ENCODE measurements at places on chromosomes 2 and 18.

GRCh38 chr2:8671802-8672201 is 10.1 kb upstream of the ID2 start:
- no peak for DNase-seq

- DNase-seq, result no peak
Observed at GRCh38 chr2:232473467-232473890, 14.2 kb downstream of the ECEL1 start.

DNA sequence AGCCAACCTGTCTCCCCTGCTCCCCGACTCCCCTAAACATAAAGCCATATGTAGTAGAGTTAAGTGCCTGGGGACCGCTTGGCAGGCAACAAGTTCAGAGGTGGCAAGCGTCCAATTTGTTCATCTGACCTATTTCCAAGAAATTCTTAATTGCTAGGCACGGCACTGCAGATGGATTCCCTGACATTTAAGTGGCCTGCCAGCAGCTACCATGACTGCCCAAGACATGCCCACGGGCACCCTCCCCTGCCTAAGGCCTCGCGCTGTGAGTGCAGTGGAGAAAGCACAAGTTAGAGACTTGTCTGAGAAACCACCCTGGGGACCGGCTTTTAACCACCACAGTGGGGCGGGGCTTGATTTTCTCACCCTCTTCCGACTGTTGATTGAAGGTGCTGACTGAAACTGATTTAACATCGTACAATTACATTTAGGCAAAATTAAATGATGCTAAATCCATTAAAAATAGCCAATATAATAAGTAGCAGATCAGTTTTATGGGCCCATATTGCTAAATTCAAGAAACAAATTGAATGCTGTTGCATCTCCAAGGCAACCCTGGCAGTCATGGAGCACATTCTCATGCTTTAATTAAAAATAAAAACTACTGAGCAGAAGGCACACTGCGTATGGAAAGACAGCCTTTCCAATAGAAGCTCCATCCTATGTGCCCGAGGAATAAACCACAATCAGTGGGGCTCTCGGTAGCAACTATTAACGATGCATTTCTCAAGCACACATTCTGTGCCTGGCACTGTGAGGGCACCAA is 163.6 kb upstream of the ACAA2 start:
- DNase-seq, result no peak

- no peak for DNase-seq
Observed at GRCh38 chr2:24375349-24376087, 15.2 kb upstream of the ITSN2 start.

DNA sequence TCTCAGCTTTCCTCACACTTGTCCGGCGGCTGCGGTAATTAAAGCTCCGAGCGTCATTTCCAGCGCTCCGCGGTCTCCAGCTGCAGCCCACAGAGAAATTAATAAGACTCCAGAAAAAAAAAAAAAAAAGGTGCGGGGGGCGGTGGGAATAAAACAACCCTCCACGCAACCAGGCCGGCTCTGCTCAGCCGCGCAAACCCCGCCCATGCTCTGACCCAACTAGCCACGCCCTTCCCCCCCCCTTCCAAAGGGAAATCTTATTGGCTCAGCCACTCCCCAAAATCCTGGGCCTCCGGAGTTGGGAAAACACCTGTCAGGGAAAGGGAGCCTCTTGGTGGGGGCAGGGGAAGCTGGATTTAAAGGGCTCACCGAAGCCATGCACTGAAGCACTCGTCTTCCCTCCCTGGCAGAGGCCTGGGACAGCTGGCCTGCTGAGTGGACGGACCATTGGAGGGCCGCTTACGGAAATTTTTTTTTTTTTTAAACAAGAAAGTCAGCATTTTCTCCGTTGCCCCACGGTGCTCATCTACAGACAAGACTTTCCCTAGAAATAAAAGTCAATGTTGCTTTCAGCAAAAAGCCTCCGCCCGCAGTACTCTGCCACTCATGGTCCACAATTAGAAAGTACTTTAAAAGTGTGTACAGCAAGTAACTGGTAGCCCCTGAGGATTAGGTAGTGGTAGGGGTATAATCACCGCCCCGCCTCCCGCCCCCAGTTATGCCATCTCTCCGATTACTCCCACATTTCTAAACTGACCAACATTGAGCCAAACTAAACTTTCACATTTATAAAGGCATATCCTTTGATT is 674 bp upstream of the ERBB4 start:
- no peak for DNase-seq

GRCh38 chr2:20177556-20178248 is 47.2 kb downstream of the SDC1 start:
- no peak for DNase-seq

GRCh38 chr18:31977270-31977872 is 34.4 kb upstream of the TRAPPC8 start:
- DNase-seq, result no peak

DNA sequence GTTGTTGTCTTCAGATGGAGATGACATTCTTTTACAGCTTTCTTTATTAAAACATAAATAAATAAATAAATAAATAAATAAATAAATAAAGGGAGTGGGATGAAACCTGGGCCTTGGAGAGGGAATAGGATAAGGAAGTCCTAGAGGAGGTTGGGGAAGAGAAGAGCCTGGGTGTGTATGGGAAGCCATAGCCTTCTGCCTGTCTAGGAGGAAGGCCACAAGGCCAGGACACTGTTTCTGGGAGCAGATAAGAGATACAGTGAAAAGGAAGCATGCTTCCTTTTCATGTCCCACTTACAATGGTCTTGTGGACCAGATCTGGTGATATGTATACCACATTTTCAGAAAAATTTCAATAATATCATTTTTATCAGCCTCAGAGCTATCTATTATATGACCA is 6.1 kb upstream of the TDRD15 start:
- DNase-seq, result no peak

DNA sequence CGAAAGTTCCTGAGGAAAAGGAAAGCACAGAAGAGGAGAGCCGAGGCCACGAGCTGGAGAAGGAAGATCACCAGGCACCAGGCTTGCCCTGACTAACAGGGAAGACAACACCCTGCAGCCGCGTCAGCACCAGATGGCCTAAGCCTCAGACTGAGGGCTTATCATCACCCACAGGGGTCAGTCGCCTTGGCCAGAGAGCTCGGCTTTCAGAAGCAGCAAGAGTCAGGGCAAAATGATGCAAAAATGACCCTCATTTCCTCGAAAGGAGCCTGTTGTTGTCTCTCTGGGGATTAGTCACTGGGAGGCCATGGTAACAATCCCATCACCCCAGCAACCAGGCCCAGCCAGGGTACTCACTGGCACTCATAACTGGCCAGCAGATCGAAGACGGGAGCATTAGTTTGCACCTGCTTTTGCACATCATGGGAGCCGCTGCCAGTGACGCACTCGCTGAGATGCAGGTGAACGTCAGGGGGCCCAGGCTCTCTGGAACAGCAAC is 42.7 kb upstream of the ZFP36L2 start:
- DNase-seq, result no peak

DNA sequence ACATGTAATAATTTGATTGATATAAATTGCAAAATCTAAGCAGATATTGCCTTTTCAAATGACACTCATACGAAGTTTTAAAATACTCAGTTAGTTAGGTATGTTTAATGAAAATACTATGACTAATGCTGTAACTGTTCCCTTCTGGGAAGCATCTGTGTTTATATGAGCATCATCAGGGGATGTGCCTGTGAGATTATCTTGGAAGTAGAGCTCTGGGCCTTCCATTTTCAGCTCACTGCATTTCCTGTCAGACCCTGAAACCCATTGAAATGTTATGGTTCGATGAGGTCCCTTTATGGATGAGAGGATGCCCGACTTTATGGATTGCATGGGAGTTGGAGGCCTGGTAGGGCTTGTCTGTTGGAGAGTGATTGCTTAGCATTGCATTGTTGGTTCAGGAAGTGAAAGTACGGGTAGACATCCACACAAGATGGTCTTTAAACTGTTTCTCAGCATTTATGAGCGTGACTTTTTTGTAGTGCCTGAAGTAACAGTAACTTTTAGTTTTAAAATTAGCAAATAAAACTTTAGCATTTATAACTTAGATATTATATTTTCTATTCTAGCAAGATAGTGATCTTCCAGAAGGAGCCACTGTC is 28.7 kb downstream of the ELP2 start:
- no peak for DNase-seq

GRCh38 chr2:232925153-232925820 is 55.2 kb downstream of the SNORC start:
- no peak for DNase-seq

Data from NCI-H2081 treated with DMSO at 0.1 percent for 48 hours (cell line).